Spleen (tissue), 13 donors: ENCODE measurements at places on chromosomes 1 and 21. TPM values are rescaled to one million over a fixed set of nuclear protein-coding genes. Genes with fewer than 3 reads are reported as not detected.

GRCh38 chr1:85125891-85126290 is 74.9 kb downstream of the SYDE2 start:
- H3K36me3 ChIP-seq = no peaks in the 10 kb centered on the region
- H3K27ac ChIP-seq = no peak overlapping the region
- no peaks in the 10 kb centered on the region for H3K4me1 ChIP-seq
- no peak overlapping the region for H3K4me3 ChIP-seq

The ASPM gene
- 1.4 TPM for total RNA-seq

The TRIM67 gene
- not detected for total RNA-seq

DNA sequence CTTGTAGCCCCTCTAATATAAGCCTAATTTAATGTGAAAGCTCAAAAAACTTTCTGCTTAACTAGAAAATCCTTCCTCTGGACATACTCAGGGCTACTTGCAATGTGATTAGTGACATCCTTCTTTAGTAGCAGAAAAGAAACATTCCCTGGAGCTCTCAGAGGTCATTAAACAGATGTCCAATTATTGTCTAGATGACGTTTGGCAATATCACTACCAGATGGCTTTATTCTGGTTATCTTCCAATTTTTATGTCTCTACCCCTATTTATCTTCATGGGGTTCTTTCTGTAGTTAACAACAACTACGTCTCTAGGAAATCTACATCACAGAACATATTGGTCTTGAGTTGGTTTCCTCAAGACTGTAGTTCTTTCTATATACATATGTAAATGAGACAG is 44.2 kb downstream of the CTH start:
- no peaks in the 10 kb centered on the region for H3K27me3 ChIP-seq
- H3K27ac ChIP-seq = no peak overlapping the region
- DNase-seq = no peak
- no peaks in the 10 kb centered on the region for H3K36me3 ChIP-seq

GRCh38 chr1:96187020-96187419 is 534.6 kb upstream of the PTBP2 start:
- no peak for DNase-seq
- H3K27me3 ChIP-seq = no peaks in the 10 kb centered on the region
- no peak overlapping the region for H3K27ac ChIP-seq
- no peaks in the 10 kb centered on the region for H3K4me1 ChIP-seq

The LRRC3 gene
- 3.4 TPM for total RNA-seq

- DNase-seq = no peak
- no peak overlapping the region for H3K27ac ChIP-seq
- H3K4me3 ChIP-seq = no peak overlapping the region
- no peaks in the 10 kb centered on the region for H3K36me3 ChIP-seq
- H3K4me1 ChIP-seq = peaks cover 10% of the 10 kb centered on the region
Measured at GRCh38 chr1:76833856-76834255, 33.4 kb upstream of the ST6GALNAC5 start.

The ZFP69 gene
- 2.6 TPM for total RNA-seq

GRCh38 chr1:40625476-40626382 is 39.8 kb downstream of the RIMS3 start:
- no peak overlapping the region for H3K27ac ChIP-seq
- no peak for DNase-seq
- no peaks in the 10 kb centered on the region for H3K36me3 ChIP-seq
- H3K4me1 ChIP-seq = peaks cover 3% of the 10 kb centered on the region

DNA sequence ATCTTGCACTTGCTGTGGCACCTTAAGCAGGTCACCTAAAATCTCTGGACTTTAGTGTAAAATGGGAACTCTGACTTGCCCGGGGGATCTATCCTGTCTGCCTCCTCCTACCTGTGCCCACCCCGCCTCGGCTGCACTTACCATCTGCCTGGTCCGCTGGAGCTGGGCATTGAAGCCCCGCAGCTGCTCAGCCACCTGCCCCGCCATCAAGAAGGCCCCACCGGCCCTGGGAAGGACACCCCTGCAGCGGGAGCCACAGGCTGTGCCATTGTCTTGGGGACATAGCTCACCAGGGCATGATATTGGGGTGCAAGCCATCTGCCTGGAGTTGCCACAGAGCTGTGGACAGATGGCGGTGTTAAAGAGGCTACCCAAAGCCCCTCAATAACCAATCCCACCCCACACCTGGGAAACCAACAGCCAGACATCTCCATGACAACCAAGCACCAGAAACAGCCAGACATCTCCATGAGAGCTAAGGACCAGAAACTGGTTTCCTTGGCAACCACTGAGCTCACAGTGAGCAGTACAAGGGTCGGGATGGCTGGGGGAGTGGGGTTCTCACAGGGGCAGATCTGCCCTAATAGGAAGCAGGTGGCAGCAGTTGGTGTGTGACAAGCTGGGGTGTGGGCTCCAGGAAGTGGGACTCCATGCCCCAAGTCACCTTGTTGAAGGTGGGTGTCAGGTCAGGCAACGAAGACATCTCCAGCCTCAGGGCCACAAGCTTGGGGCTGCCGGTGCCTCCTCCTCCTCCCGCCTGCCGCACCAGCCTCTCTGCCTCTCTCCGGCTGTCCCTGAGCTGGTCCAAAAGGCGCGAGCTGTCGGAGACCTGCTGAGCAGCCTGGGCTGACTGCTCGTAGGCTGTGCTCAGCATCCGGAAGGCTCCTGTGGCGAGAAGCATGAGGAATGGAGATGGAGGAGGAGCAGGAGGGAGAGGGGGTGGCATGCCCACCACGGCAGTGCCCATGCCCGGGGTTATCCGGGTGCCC is 29.1 kb downstream of the LAMB3 start:
- DNase-seq = no peak
- peaks cover 69% of the 10 kb centered on the region for H3K4me1 ChIP-seq
- H3K27me3 ChIP-seq = peaks cover 4% of the 10 kb centered on the region
- H3K4me3 ChIP-seq = no peak overlapping the region
- no peak overlapping the region for H3K27ac ChIP-seq
- no peaks in the 10 kb centered on the region for H3K36me3 ChIP-seq

The SYDE2 gene
- 2.7 TPM for total RNA-seq

The VTCN1 gene
- not detected for total RNA-seq

The ZBTB8B gene
- not detected for total RNA-seq

The LRRIQ3 gene
- 1.1 TPM for total RNA-seq

DNA sequence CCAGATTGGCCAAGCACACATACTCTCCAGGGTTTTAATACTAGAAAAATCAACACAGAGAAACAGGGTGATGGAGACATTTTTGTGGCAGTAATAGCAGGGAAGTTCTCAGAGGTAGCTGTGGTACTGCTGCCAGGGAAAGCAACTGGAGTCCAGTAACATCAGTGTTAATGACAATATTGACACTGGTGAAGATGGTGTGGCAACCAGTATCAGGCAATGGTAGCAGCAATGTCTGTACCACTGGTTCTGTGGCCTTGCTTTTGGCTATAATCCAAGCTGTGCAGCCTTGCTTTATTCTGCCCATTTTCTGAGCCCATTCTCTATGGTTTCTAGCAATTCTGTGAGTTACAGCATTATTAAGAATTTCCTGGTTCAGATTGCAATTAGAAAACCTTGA is 1.6 kb upstream of the SNX7 start:
- peaks cover 28% of the 10 kb centered on the region for H3K4me1 ChIP-seq
- no peak overlapping the region for H3K4me3 ChIP-seq
- no peak overlapping the region for H3K27ac ChIP-seq
- DNase-seq = no peak
- no peaks in the 10 kb centered on the region for H3K36me3 ChIP-seq

The PTP4A2 gene
- 254 TPM for total RNA-seq

GRCh38 chr1:183185941-183186490 is at the start of gene LAMC2:
LAMC2 (plus strand) TSS chr1:183186264; CDS start chr1:183186353, 89 bp downstream.
- H3K36me3 ChIP-seq = no peaks in the 10 kb centered on the region
- H3K4me3 ChIP-seq = no peak within 1 kb of the TSS
- H3K27ac ChIP-seq = no peak within 1 kb of the TSS
- no peak for DNase-seq
- peaks cover 2% of the 10 kb centered on the region for H3K4me1 ChIP-seq
- peaks cover 7% of the 10 kb centered on the region for H3K27me3 ChIP-seq

The PRKACB gene
- 55.6 TPM for total RNA-seq

GRCh38 chr1:18602533-18603211 is 28.0 kb upstream of the PAX7 start:
- DNase-seq = no peak
- no peak overlapping the region for H3K4me3 ChIP-seq
- no peaks in the 10 kb centered on the region for H3K36me3 ChIP-seq
- peaks cover 70% of the 10 kb centered on the region for H3K27me3 ChIP-seq
- no peak overlapping the region for H3K27ac ChIP-seq

DNA sequence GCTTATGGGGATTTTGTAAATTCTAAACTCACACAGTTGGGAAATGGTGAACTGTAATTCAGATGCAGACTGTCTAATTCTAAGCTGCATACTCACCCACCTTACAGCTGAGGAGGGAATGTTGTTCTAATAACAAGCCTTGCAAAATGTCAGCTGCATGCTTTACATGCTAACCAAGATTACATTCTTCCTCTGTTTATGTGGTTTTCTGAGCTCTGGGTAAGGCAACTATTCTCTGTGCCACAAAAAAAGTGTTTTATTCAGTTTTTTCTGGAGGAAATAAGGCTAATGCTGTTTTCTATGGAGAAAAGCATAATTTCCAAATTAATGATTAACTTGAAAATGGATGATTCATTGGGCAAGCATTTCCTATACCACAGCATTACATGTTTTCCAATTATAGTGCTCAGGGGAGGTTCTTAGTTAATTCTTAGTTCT is 64.9 kb downstream of the RGS13 start:
- no peak overlapping the region for H3K4me3 ChIP-seq
- no peak for DNase-seq
- no peaks in the 10 kb centered on the region for H3K27me3 ChIP-seq
- no peaks in the 10 kb centered on the region for H3K4me1 ChIP-seq
- no peak overlapping the region for H3K27ac ChIP-seq

The GLIS1 gene
- total RNA-seq = 0.28 TPM

The TMEM59 gene
- 217 TPM for total RNA-seq

- H3K36me3 ChIP-seq = peaks cover 96% of the 10 kb centered on the region
- no peak for DNase-seq
- H3K27ac ChIP-seq = no peak overlapping the region
- no peak overlapping the region for H3K4me3 ChIP-seq
- peaks cover under 1% of the 10 kb centered on the region for H3K4me1 ChIP-seq
- no peaks in the 10 kb centered on the region for H3K27me3 ChIP-seq
Measured at GRCh38 chr1:12370333-12370975, 140.6 kb downstream of the VPS13D start.

- no peaks in the 10 kb centered on the region for H3K27me3 ChIP-seq
- no peaks in the 10 kb centered on the region for H3K36me3 ChIP-seq
- H3K27ac ChIP-seq = peak overlapping the region; percentile 55
- peaks cover 47% of the 10 kb centered on the region for H3K4me1 ChIP-seq
Measured at GRCh38 chr21:39080366-39080765, 102.9 kb downstream of the PSMG1 start.

The CA6 gene
- total RNA-seq = not detected

DNA sequence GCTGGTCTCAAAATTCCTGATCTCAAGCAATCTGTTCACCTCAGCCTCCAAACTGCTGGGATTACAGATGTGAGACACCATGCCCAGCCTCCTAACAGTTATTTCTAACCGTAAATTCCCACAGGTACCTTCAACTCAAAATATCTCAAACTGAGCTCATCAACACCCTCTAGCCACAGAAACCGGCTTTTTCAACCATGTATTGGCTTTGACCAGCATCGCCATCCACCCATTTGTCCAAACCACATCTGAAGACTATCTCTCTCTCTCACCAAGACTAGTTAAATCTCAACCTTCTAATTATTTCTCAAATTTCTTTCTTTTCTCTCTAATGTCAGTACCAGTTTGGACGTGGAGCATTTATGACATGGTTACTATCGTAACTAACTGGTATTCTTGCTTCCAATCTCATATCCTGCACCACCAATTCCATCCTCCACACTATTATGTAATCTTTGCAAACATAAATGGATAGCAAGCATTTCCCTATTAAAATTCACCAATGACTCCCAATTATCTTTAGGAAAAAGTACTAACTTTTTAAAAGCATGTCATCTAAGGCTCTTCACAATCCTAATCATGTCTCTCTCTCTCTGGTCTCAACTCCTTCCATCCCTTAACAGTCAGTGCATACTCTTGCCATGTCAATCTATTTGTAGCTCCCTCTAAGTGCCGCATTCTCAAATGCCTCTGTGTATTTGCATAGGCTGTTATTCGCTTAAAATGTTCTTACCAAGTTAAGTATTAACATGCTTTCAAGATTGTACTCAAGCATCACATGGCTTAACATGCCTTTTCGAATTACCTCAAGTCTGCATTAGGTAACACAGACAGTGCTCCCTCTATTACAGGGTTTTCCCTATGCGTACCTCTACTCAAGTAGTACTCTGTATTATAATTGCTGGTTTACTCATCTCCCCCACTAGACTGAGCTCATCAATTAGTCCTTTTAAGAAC is 18.1 kb downstream of the RSBN1 start:
- H3K36me3 ChIP-seq = peaks cover 63% of the 10 kb centered on the region
- H3K4me3 ChIP-seq = no peak overlapping the region
- H3K4me1 ChIP-seq = peaks cover 35% of the 10 kb centered on the region
- no peak overlapping the region for H3K27ac ChIP-seq
- no peaks in the 10 kb centered on the region for H3K27me3 ChIP-seq
- no peak for DNase-seq

DNA sequence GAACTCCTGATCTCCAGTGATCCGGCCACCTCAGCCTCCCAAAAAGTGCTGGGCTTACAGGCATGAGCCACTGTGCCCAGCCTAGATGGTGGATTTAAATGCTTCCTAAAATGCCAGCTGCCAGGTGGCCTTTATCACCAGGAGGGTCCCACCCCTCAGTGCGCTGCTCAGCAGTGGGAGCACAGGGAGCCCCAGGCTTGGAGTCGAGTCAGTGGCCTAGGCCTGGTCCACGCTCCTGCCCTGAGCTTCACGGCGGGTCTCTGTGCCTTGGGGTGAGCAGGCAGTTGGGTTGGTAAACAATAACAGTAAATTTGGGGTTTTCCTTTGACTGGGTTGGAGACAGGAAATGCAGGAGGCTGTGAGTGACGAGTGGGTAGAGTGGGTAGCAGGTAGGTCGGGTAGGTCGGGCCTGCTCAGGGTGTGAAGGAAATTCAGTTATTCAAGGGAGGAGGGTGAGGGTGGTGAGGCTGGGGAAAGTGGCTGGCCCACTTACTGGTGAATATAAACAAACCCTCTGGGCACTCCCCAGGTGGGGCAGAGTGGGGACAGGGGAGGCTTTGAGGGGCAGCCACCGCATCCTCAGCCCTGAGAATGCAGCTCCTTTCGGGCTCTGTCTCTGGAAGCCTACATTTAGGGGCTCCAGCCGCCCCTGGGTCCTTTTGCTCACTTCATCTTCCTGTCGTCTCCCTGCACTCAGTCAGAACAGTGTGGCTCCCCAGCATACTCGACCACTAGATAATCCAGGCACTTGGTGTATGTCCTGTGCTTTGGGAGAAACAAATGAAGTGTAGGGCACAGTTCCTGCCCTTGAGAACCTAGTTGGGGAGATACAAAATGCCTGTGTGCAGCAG is 33.5 kb upstream of the IL19 start:
- H3K27ac ChIP-seq = peak overlapping the region; percentile 13
- H3K36me3 ChIP-seq = peaks cover 34% of the 10 kb centered on the region
- no peak overlapping the region for H3K4me3 ChIP-seq
- DNase-seq = no peak
